ENCODE measurements at places on chromosomes 13 and 19. TPM values are rescaled to one million over a fixed set of nuclear protein-coding genes. Genes with fewer than 3 reads are reported as not detected.

NKPD1 gene
- total RNA-seq, result 0.53 TPM

SERPINE3 gene
- total RNA-seq, result not detected

ZNF550 gene
- total RNA-seq, result 15.7 TPM

LRRC25 gene
- not detected for total RNA-seq

HMG20B gene
- total RNA-seq, result 72.8 TPM

PRR20A gene
- total RNA-seq, result not detected

CRLF1 gene
- 4.4 TPM for total RNA-seq

ONECUT3 gene
- total RNA-seq, result 41.9 TPM

SLC25A41 gene
- 1.5 TPM for total RNA-seq

KLK2 gene
- total RNA-seq, result not detected

SHC2 gene
- 159 TPM for total RNA-seq

DZIP1 gene
- 40.1 TPM for total RNA-seq

IGLON5 gene
- total RNA-seq, result 44.8 TPM

CCL25 gene
- total RNA-seq, result not detected

FBXO17 gene
- 24.1 TPM for total RNA-seq

ZNF264 gene
- total RNA-seq, result 40.2 TPM

KLF1 gene
- not detected for total RNA-seq

IZUMO1 gene
- total RNA-seq, result 1.0 TPM

ANGPTL8 gene
- not detected for total RNA-seq

TSSK6 gene
- total RNA-seq, result 3.3 TPM

Data from progenitor cell of endocrine pancreas (in vitro differentiated cells).